ENCODE measurements at places on chromosomes 6 and 20.

GRCh38 chr6:98039443-98039842 is 756.4 kb upstream of the MMS22L start:
- no peak for DNase-seq

DNA sequence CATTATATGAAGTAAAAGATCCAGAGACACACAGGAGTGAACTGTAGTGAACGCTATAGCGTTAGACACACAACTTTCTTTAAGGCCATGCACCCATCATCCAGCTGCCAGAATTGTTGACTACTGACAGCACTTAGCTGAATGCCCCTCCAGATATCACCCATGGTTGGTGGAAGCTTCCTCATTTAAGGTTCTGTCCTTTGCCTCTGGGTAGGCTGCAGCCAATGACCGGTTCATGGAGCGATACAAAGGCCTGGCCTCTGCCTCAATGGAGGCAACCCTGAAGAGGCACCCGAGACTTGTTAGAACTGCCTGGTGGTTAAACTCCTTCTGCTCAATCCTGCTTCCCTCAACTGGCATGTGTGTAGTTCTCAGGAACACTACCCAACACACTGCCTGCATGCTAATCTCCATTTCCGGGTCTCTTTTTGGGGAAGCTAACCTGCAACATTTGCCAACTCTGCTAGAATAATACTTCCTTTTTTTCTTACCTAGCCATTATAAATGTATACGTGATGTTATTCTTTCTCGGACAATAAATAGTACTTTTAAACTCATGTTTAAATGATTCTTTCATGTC is 49.8 kb upstream of the THEMIS start:
- no peak for DNase-seq

- no peak for DNase-seq
These were observed 19.5 kb downstream of the ZNF311 start for GRCh38 chr6:28985462-28986164.

GRCh38 chr6:27451660-27452390 is 21.1 kb downstream of the ZNF184 start:
- no peak for DNase-seq

DNA sequence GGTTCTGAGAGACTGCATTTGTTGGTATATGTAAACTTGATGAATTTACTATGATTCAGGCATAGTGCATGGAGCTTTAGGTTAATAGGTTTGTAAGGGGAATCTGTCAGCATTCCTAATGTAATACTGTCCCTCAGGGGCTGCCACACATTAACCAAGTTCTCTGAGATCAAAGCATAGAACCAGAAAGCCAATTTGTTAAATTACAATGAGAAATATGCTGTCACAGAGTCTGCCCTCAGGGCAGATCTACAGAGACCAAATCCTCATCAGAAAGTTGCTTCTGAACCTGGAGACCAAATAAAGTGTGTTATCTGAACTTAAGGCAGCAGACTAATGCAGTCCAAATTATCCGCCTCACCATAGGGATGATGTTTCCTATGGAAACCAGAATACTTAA is 250.8 kb upstream of the HTR1E start:
- DNase-seq: no peak

GRCh38 chr6:166583230-166583965 is 3.1 kb downstream of the RAMACL start:
- no peak for DNase-seq

DNA sequence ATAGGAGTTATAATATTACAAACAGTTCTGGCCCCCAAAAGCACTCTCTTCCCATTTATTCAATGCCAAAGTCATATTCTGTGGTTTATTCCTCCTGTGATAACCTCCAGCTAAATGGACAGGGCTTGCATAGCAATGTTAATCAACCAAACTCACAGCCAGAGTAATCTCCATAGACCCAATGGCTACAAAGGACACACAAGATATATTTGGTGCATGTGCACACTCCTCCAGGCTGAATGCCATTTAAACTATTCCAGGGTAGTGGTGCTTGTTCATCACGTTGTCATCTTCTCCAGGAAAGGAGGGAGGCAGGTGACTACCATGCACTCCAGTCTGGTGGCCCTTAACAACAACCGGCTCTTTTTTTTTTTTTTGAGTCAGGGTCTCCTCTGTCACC is 56.8 kb downstream of the B3GAT2 start:
- no peak for DNase-seq

GRCh38 chr6:57035549-57035948 is 10.9 kb upstream of the KIAA1586 start:
- no peak for DNase-seq

DNA sequence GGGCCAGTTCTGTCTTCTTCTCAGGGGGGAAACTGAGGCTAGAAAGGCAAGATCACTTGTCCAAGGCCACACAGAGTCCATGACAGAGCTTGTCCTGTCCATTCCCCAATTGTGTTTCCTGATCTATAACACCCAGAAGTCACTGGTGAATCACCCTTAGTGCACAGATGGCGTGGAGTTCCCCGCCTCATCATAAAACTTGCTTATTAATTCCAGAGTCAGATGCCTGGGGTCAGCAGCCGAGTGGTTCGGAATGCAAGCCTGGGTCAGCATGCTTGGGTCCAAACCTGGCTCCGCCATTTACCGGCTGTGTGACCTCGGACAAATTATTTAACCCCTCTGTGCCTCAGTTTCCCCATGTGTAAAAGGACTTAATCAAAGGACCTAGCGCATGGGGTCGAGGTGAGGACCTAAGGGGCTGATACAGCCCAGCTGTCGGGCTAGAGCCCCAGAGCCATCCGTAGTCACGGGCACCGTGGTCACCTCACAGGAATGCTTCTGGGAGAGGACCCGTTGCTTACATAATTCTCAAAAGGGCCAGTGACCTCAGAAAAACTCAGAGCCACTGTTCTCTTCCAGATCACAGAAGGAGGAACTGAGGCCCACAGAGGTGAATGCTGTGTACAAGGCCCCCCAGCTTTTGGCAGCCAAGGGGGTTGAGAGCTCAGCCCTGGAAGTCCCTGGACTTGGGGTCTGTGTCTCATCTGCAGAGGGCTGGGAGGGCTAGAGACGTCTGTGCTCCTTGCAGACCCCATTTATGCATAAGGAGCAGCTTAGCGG is 1.4 kb upstream of the ZBP1 start:
- DNase-seq: no peak

Measured in activated T-helper 1 cell treated with anti-CD3 and anti-CD28 coated beads, Interleukin-2, amount 50 U/mL, for 16 hours (primary cell).